ENCODE measurements at places on chromosomes 7 and 10. TPM values are rescaled to one million over a fixed set of nuclear protein-coding genes. Genes with fewer than 3 reads are reported as not detected.

- DNase-seq = no peak
Measured at GRCh38 chr7:73919694-73920375, 58.9 kb downstream of the TMEM270 start.

GRCh38 chr10:35341521-35341920 lies 5.2 kb downstream of the CCNY start:
- DNase-seq = no peak

GRCh38 chr7:2487586-2488271 lies 11.5 kb upstream of the GRIFIN start:
- DNase-seq = no peak

TRIL gene
- not detected for total RNA-seq

Measured in PC-9 (cell line).